ENCODE measurements at places on chromosomes 1 and 21.

DNA sequence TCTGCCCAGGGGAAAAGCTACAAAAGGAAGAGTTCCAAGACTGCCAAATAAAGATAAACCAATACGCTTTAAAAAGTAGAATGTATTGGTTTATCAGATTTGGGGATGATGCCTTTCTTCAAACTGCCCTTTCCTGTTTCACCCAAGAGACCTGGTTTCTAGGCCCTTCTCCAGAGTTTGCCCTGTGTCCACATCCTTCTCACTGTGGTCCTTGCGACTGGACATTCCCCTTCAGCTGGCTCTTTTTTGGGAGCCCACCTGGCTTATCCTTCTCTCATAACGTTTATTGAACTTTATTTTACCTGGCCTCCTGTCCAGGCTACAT lies 490 bp upstream of the CZIB start:
- no peak for DNase-seq

- DNase-seq: no peak
Measured at GRCh38 chr1:101260556-101261350, 23.9 kb downstream of the S1PR1 start.

DNA sequence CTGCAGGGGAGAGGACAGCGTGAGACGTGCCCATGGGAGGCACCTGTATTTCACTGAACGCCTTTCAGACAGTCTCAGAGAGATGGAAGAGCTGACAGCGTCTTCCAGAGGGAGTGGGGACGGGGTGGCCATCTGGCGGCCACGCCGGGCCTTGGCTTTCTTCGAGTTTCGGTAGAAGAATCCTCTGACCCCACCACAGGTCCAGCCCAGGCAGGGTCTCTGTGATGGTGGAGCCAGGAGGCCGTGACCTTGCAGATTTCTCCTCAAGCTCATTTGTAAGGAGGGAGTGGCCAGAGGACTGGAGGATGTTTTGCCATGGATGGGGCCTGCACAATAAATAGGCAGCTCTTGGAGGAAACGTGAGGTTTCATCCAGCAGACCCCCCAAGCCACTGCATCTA lies 47.6 kb upstream of the ADARB1 start:
- no peak for DNase-seq

DNA sequence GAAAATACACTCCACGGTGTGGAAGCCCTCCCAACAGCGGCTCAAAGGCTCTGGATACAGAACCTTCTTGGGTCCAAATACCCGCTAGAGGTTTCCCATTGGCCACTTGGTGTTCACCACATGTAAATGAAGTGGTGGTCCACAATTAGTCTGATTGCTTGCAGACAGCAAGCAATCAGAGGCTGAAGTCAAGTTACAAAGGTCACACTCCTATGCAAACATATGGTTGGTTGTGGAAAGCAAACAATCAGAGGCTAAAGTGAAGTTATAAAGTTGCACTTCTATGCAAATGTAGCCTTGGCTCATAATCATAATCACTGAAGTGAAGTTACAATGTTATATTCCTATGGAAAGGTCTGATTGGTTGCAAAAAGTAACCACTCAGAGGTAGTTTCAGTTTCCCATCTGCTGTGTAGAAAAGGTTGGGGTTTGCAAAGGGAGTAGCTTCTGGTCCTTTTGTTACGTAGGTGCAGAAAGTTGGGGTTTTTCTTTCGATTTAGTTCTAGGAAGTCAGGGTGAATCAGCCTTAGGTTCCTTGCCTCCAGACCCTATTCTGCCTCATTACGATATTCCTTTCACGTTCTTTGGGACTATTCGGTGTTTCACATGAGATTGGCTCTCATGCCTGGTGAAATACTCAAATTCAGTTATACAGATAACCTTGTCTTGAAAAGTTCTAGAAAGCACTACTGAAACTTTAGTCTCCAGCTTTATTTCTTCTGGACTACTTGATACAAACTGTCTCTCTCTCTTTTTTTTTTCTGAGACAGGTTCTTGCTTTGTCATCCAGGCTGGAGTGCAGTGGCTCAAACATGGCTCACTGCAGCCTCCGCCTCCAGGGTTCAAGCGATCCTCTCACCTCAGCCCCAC lies 36.7 kb upstream of the MTF2 start:
- DNase-seq: peak; percentile 50

DNA sequence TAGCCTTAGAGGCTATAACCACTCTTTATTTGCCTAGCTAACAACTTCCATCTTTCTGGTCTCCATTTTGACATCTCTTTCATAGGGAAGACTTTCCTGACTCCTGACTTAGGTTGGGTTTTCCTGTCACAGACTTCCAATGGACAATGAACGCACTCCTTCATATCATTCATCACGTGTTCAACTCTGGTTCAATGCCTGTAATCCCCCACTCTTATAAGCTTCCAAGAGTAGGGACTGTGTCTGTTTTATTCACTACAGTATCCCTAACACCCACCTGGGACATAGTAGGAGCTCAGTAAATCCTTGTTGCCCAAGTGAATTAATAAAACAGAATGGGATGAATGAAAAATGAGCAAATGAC lies 4.6 kb downstream of the SLAMF1 start:
- DNase-seq: no peak

DNA sequence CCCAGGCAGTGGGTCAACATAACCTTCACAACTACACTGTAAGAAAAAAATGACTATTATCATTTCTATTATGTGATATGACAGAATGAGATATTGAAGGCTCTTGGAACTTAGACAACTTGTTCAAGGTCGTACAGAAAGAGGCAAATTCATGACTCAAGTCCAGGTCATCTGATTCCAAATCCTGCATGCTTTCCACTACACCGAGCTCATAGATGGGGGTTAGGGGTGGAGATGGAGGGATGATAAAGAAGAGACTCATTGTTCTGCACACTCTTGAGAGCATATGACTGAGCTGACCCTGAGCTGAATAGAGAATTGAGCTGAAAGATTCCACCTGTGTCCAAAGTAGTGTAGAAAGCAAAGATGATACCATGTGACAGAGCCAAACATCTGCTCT lies 2.8 kb downstream of the FCRL6 start:
- DNase-seq: no peak

DNA sequence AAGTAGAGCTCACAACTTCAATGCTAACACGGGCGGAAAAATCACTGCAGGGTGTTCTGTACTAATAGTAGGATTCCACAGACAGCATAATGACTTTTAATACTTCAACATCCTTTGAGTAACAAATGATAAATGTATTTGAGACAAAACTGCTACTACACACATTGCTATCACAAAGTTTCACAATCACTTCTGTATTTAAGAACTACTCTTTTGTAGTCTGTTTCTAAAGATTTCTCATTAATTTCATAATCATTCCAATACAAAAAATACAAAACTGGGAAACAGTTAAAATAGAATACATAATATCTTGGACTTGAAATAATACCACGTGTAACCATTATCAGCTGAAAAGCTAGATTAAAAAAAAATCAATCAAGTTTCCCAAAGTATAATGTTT lies 2.7 kb downstream of the HMGN1 start:
- DNase-seq: no peak

- DNase-seq: no peak
Measured at GRCh38 chr1:185880779-185881333, 146.7 kb downstream of the HMCN1 start.

GRCh38 chr1:213067352-213067751 lies 16.3 kb downstream of the RPS6KC1 start:
- no peak for DNase-seq

- peak; percentile 71 for DNase-seq
Measured at GRCh38 chr1:110963691-110964454, at the start of gene LRIF1. Gene LRIF1, minus strand, starts transcription at chr1:110963922. Its CDS starts 234 bp downstream, at chr1:110963688.

GRCh38 chr1:111747282-111747734 lies 8.1 kb upstream of the INKA2 start:
- DNase-seq: peak; percentile 44

GRCh38 chr1:81799939-81800694 lies 617 bp upstream of the ADGRL2 start:
- DNase-seq: no peak

DNA sequence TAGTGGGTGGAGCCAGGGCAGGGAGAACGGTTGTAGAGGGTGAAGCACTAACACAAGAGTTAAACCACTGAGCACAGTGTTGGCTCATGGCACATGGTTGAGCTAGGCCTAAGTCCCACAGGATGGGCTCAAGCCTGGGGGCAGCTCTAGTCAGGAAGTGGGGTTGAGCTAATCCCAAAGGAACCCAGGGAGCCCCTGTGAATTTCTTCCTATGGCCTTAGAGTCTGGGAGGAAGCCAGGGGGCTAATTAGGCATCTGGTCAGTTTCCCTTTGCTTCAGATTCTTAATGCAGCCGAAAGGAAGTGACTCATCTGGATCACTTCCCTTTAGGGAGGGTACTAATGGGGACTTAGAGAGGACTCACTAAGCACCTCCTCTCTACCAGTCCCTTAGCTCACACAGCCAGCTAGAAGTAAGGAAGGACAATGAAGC lies 10.1 kb downstream of the CFAP45 start:
- DNase-seq: peak; percentile 75

DNA sequence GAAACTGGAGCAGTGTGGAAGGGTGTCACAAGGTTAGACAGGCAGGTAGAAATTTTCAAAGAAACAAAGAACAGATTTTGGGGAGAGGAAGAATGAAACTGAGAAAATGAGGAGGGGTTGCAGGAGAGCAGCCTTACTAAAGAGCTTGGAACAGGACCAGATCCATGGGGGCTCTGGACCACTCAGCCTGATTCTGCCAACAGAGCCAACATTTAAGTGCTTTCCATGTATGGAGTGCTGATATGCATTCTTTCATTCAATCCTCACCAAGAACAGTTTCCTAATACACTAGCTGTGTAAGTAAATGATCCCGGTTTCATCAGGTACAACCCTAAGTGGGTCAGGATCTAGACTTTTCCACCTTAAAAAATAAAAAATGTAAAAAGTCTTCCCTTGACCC lies 16.2 kb downstream of the LPGAT1 start:
- no peak for DNase-seq

GRCh38 chr1:230632273-230632873 lies 9.9 kb upstream of the COG2 start:
- DNase-seq: peak; percentile 13

DNA sequence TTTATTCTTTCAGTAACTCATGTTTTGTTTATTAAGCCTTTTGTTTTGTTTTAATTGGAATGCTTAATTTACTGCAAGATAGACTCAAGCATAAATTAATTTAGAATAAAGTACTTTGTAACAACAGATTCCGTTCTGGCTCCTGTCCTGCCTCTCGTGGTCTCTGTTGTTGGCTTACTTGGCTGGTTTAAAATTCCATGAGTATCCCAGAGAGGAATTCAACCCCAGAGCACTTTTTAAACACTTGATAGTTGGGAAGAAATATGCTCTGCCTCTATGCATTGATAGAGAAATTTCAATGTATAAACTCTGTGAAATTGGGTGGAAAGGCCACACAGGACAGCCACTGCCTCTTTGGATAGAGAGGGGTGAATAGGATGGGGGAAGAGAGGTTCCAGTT lies 89.7 kb downstream of the ATP5PO start:
- no peak for DNase-seq

GRCh38 chr1:234545517-234546386 lies 64.2 kb downstream of the IRF2BP2 start:
- no peak for DNase-seq

- no peak for DNase-seq
Measured at GRCh38 chr1:208101661-208102431, 142.3 kb downstream of the PLXNA2 start.

GRCh38 chr1:59384443-59384842 lies 87.5 kb downstream of the FGGY start:
- DNase-seq: no peak

- DNase-seq: no peak
Measured at GRCh38 chr21:41396558-41397075, 29.4 kb upstream of the MX1 start.

DNA sequence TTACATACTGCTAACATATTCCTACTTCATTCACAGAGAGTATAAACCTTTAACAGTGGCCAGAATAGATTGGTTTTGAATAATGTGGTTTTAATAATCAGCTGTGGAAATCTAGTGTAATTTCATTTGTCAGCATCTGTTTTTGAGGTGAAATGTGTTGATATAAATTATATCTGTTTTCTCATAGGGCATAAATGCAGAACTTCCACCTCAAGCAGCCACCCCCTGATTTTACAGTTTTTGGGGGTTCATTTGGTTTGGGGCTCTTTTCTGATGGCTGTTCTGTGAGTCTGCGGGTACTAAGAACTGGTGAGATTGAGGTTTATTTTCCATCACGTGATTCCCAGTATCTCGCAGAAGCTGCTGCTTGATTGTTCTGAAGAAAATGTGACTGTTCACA lies 23.2 kb downstream of the EDARADD start:
- DNase-seq: no peak

Measured in GM19239 (cell line).